ENCODE measurements at places on chromosomes 16 and 17.

DNA sequence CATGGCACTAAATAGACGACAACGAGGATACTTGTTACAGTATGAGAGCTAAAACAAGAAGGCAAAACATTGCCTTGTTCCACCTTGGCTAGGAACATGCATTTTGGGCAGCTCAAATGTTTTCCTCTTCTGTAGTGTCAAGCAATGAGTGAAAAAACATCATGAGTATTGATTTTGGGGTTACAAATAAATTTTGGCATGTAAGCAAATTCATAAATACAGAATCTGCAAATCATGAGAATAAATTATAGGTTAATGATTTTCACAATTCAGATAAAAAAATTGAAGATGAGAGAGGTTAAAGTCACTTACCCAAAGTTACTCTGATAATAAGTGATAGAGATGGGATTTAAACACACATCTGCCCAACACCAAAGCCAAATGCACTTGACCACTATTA is 28.4 kb upstream of the NUFIP2 start:
- DNase-seq, result no peak

DNA sequence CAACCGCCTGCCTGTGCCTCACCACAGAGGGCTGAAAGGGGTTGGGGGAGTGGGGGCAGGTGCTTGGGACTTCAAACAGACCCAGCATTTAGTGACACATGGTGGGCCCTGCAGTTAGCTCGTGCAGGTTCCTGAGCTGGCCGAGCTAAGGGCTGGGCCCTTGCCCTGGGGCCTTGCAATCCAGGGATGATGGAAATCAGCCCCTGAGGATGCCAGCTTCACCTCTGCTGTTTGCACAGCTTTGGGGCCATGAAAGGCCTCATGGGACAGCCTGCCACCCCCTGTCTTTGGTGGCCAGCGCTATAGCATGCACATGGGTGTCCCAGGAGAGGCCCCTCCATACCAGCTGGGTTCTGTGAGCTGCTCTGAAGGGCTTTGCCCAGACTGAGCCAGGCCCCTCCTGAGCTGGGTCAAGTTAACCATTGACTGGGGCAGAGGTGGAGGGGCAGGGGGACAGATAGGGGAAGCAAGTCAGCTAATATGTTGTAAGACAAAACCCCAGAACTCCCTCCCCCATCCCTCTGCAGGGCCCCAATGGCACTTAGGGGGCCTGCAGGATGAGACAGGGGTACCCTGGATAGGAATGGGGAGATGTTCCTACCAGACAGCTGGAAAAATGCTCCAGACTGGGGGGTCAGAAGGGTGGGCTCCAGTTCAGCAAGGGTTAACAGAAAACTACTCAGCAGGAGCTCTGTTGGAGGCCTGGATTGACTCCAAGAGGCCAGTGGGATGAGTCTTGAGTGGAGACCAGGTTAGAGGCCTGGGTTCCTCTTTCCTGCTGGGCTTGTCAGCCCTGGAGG is 692 bp downstream of the PRR15L start:
- no peak for DNase-seq

- DNase-seq, result no peak
These were observed 18.5 kb downstream of the SEC14L5 start for GRCh38 chr16:4976611-4977145.

- DNase-seq, result no peak
These were observed 70.6 kb downstream of the TMC6 start for GRCh38 chr17:78058001-78058400.

GRCh38 chr17:69558796-69559195 is 144.3 kb downstream of the MAP2K6 start:
- no peak for DNase-seq

DNA sequence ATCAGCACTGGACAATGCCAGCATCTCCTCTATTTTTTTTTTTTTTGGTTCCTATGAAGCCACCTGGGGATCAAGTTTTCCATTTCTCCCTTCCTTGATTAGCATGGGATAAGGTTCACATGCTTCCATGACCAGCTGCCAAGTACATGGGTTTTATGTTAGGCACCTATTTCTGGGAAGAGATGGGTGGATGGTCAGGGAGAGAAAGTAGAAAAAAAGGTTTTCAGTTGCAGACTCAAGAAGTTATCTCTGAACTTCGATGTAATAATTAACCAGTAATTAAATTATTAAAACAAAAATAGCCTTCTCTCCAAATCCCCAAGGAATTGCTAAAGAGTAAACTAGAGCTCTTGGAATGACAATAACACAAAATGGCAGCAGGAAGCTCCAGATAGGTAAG is 164.9 kb upstream of the MAF start:
- no peak for DNase-seq

GRCh38 chr16:2874032-2874911 is 8.7 kb upstream of the FLYWCH2 start:
- no peak for DNase-seq

- DNase-seq, result no peak
These were observed 68.6 kb downstream of the CCDC182 start for GRCh38 chr17:57676543-57676942.
